ENCODE measurements at places on chromosomes 6 and 20.

GRCh38 chr6:32427934-32428474 is 11.7 kb upstream of the HLA-DRA start:
- DNase-seq = no peak

- DNase-seq = no peak
These were observed 86.4 kb upstream of the TIAM2 start for GRCh38 chr6:154908723-154909122.

DNA sequence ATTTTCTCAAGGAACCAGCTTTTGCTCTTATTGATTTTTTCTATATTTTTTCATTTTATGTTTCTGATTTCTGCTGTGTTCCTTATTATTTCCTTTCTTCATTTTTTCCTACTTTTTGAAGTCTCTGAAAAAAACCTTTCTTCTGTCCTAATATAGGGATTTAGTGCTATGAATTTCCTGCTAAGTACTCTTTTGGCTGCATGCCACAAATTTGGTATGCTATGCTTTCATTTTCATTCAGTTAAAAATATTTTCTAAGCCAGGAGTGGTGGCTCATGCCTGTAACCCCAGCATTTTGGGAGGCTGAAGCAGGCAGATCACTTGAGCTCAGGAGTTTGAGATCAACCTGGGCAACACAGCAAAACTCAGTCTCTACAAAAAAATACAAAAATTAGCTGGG is 30.6 kb downstream of the SIRPD start:
- DNase-seq = no peak

DNA sequence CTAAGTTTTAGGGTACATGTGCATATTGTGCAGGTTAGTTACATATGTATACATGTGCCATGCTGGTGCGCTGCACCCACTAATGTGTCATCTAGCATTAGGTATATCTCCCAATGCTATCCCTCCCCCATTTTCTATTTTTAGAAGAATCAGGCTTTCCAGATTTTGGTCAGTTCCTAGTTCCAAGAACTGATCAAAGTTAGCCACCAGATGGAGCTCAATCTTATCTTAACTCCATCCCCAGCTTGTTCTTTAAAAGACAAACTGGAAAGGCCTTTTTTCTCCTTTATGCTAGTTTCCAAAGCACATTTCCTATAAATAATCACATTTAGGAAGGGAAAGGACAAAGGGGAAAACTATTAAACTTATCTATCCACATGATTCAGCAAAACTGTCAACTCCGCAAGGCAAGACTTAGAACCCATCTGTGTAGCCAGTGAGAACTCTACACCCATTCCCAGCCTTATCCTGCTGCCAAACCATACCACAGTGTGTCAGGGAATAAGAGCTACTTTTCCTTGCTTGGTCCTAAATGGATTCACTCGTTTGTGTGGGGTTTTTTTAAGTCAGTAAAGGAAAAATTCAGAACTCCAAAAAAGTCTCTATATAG is 22.8 kb upstream of the KHDC1 start:
- no peak for DNase-seq

- no peak for DNase-seq
These were observed 194.9 kb downstream of the KIF6 start for GRCh38 chr6:39530201-39530759.

DNA sequence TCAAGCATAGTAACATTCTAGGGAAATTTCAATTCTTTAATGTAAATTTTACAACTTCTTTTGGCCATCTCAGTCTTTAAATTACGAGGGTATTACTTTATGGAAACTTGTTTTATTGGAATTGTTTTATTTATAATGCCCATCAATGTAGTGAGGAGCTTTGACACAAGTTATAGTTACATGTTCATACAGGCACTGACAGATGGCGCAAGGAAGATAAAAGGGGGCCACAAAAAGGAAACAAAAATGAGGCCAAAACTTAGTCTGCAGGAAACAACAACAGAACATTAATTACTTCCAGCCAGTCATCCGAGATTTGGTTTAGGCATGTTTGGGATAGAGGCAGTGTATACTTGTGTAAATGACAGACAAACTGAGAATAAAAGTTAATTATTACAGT is 18.3 kb downstream of the SESN1 start:
- DNase-seq = peak; percentile 61

- no peak for DNase-seq
These were observed 73.3 kb downstream of the GINS1 start for GRCh38 chr20:25480797-25481196.

GRCh38 chr6:129902681-129903080 is 41.6 kb upstream of the TMEM244 start:
- DNase-seq = no peak

- DNase-seq = no peak
These were observed 192.6 kb downstream of the NRN1 start for GRCh38 chr6:5814116-5814515.

GRCh38 chr20:15807271-15807670 is 766.0 kb downstream of the KIF16B start:
- DNase-seq = no peak

DNA sequence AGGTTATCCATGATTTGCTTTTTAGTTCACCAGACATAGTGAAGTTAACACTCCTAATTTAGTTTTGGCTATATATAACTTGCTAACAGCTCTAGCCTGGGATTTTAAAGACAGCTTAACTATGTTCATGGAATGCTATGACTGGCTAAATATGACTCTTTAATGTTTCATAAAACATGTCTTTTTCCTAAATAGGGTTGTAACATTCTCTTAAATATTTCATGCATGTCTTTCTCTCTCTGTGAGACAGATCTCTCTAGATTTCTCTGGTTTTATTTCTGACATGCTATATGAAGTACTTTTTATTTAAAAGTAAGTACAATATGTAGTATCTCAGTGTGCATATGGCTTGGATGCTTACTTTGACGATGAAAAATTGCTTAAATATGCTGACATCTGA is 35.7 kb downstream of the MACROD2 start:
- no peak for DNase-seq
